ENCODE measurements at places on chromosomes 2 and 18.

DNA sequence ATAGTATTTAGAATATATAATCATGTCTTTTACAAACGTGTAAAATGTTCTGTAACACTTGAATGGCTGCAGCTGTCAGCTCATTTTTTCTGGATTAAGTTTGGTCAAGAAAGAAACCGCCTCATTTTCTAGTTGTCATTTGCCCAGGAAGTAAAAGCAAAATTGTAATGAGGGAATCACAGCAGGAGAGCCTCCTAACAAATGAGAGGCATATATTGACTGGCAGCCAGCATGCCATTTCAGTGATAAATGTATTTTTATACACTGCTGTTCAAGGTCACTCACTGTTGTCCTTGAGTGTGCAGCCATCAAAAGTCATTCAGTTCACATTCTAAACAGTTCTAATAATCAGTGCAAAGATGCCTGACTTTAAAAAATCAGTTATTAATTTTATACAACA is 144.3 kb upstream of the BOD1L2 start:
- peak; percentile 28 for DNase-seq

GRCh38 chr2:200308546-200309295 is 2.2 kb downstream of the SPATS2L start:
- peak; percentile 20 for DNase-seq

- no peak for DNase-seq
Observed at GRCh38 chr2:241763551-241764274, 12.9 kb upstream of the GAL3ST2 start.

GRCh38 chr18:59386909-59387686 is 28.0 kb upstream of the LMAN1 start:
- no peak for DNase-seq

DNA sequence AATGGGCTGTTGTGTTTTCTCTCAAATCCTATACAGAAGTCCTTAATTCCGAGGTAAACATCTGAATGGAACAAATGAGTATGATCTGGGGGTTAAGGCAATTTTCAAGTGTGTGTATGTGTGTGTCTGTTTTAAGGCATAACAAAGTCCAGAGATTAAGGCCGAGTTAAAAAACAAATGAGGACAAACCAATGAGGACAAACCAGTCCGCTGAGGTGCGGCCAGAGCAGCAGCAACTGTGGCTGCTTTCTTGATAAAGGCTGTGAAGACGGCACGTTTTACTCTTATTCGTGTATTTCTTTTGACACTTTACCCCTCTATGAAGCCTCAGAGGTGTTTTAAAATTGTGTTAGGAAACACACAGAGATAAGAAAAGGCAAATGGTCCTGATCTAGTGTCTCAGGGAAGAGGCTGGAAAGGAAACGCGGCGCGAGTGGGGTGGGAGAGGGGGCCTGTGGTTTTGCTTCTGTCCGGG is 495 bp upstream of the GULP1 start:
- DNase-seq, result peak; percentile 72

DNA sequence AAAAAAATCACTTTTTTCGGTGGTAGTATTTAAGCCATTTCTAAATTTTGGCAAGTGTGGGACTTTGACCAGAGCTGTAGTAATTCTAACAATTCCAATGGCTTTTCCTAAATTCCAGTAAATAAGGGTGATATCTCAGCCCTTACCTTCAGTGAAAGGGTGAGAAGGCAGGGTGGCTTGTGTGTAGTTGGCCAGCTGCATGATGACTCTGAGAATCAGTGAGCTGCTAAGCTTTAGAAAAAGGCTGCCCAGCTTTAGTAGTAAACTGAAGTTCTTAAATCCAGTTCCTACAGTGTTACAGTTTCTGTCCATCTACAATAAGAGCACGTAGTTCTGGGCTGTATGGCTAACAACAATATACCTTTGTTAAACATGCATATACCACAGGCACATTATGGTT is 42.0 kb downstream of the OXER1 start:
- DNase-seq, result no peak

GRCh38 chr18:9862686-9863085 is 23.1 kb upstream of the TXNDC2 start:
- DNase-seq, result no peak

GRCh38 chr18:23856466-23857163 is 157.9 kb upstream of the TTC39C start:
- peak; percentile 59 for DNase-seq

DNA sequence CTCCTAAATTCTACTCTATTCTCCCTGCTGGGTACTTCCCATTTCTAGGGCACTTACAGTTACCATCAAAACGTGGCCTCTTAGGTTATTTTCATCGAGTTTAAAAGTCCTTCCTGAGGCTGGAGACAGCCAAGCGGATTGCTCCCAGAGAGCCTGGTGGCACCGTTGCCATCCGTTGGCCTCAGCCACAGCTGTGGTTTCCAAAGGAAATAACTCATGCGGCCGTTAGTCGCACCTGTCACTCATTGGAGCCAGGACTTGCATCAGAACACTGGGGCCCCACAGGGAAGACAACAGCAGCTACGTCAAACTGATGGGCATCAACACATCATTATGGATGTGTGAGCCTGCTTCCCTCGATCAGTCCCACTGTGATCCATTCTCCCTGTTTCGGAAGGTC is 453.4 kb downstream of the BCL11A start:
- DNase-seq, result no peak

GRCh38 chr2:56687169-56687568 is 503.4 kb downstream of the CCDC85A start:
- no peak for DNase-seq

DNA sequence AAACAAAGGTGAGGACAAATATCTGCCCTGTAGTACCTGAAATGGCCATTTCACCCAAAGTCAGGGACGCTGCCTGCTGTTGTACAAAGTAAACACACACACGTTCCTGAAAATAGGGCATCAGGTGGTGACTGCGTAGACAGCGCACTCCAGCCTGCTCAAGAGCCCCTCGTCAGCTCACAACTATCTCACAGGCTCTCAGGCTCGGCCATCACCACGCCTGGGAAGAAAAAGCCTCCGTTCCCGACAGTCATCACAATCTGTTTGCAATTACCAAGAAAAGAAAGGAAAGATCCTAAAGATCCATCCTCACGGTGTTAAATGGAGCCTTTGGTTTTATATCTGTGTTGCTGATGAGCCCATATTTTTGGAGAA is 230.2 kb downstream of the ZNF516 start:
- peak; percentile 29 for DNase-seq

- DNase-seq, result no peak
Observed at GRCh38 chr2:205580212-205580987, 101.9 kb upstream of the NRP2 start.

DNA sequence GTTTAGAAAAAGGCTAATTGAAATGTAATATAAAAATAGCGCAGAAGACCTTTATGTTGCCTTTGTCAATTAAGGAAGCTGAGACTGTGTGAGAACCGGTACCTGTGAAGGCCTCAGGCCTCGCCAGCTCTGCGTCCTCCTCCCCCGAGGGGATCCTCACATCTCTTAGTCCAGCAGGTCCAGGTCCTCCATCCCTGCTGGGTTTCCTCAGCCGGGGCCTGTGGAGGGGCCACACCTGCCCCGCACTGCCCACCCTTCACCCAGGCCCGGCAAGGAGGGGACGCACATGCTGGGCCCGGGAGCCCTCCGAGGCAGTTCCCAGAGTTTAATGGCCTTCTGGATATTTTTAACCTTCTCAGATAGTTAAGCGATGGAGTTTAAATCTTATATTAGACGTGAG is 3.5 kb downstream of the KCNG2 start:
- no peak for DNase-seq

DNA sequence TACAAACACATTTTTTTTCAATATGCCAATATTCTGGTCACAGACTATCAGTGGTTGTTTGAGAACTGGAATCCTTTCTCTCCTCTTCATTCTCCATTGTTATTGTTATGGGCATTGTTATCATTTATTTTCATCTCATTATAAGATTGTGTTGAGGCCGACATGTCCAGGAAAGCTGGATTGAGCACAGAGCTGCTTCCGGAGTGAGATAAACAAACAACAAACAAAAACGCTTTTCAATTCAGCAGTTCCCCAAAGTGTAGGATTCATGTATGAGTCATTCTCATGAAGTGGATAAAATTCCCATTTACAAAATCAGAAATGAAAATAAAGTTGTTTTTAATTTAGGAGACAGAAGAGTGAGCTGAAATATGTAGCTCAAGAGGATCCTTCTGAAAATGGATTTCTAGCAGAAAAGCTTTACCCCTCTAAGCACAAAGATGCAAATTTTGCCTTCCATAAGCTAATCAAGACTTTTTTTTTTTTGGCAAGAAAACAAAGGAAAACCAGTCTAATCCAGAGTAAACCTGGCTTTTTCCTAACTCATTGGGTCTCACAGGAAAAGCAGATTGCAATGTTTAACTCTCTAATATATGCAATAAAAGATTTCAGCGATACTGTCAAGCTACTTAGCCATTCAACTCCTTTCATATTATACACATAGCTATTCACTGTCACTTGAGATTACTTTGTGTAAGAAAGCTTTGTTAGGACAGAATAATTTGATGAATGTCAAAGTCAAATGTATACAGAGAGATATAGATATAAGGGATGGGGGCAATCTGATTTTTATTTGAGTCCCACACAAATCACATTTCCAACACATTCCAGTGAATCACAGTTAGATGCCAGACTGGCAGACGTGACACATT is 1441.7 kb upstream of the CELF4 start:
- no peak for DNase-seq

GRCh38 chr2:196315388-196316049 is 144.1 kb upstream of the STK17B start:
- peak; percentile 21 for DNase-seq

DNA sequence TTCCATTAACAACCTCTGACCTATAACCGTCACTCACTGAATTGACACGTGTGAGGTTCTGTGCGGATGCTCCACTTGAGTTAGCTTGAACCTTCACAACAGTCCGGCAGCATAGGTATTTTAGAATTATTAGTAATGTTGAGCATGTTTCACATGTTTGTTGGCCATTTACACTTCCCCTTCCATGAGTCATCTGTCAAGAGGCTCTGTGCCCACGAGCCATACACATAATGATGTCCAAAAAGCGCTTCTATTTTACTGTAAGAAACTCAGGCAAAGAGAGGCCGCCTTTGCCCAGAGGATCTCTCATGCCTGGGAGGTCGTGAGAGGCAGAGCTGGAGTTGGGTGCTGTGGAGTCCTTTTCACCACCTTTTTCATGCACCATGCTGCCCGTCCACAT is 28.9 kb upstream of the TMEM214 start:
- DNase-seq, result peak; percentile 24

DNA sequence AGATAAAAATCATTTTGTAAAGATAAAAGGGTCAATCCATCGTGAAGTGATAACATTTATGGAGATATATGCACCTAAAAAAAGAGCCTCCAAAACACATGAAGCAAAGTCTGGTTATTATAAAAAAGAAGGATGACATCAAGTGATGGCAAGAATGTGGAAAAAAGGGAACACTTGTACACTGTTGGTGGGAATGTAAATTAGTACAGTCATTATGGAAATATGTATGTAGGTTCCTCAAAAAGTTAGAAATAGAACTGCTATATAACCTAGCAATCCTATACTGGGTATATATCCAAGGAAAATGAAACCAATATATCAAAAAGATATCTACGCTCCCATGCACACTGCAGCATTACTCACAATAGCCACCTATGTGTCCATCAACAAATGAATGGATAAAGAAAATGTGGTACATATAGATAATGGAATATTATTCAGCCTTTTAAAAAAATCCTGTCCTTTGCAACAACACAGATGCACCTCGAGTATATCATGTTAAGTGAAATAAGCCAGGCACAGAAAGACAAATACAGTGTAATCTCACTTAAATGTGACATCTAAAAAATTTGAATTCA is 28.9 kb downstream of the ABCB11 start:
- DNase-seq, result no peak

GRCh38 chr2:128362889-128363228 is 44.2 kb upstream of the HS6ST1 start:
- no peak for DNase-seq

- no peak for DNase-seq
Observed at GRCh38 chr2:120899771-120900170, 164.1 kb downstream of the GLI2 start.

GRCh38 chr2:88737385-88737784 is 45.9 kb downstream of the RPIA start:
- DNase-seq, result no peak

DNA sequence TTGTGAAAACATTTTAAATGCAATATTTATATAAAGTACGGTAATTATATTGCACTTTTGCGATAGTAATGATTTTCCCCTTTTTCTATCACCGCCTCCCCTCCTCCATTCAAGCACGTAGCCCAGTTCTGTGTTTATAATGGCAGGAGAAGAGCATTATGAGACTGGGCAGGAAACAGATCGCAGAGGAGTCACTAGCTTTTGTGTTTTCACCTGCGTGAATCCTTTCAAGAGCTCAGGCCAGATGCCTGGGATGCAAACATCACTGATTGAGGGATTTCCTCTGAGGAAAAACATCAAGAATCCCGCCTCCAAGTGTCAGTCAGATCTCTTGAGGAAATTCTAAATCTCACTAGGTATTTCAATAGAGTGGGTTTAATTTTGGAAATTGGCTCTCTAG is 178.4 kb upstream of the FN1 start:
- DNase-seq, result peak; percentile 25

- DNase-seq, result no peak
Observed at GRCh38 chr2:20150806-20151571, 73.9 kb downstream of the SDC1 start.

DNA sequence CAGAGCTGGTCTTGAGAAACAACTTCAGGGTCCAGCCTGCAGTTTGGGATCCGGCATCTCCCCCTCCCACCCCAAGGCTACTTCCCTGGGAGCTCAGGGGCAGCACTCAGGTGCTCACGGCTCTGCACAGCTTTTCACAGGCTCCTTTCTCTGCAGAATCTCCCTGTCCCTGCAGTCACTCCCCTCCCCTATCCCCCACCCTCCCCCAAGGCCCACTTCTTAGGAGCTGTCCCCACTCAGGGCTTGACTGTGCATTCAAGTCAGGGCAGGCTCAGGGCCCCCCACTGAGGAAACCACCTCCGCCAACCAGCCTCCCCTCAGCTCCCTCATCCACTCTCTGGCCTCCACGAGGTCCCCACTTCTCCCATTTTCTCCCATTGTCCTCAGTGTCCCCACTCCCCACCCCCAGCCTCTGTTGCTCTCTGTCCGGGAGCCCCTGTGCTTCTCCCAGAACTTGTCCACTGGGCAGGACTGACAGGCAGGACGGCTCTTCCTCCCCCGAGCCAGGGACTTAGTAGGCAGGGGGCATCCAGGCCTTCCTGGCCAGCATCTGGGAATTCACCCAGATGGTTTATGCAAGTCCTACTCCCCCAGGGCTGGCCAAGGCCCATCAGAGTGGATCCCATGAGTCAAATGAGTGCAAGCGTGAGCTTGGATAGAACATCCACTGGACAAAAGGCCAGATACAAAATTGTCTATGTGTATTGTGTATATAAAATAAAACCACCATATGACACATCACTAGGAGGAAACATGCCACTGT is 7.6 kb downstream of the NMUR1 start:
- DNase-seq, result no peak

GRCh38 chr18:8803063-8803795 is 97.9 kb downstream of the MTCL1 start:
- DNase-seq, result no peak

GRCh38 chr2:58107803-58108710 is 61.5 kb downstream of the VRK2 start:
- peak; percentile 39 for DNase-seq

All from DMS53 (cell line).